Astrocyte (in vitro differentiated cells and primary cell): ENCODE measurements at places on chromosomes 7 and 10.

GRCh38 chr10:77593771-77594470 is 43.7 kb downstream of the KCNMA1 start:
- no peak for DNase-seq
- no peaks in the 10 kb centered on the region for H3K36me3 ChIP-seq
- peak overlapping the region; percentile 77 for H3K27ac ChIP-seq
- no peak overlapping the region for H3K4me3 ChIP-seq

DNA sequence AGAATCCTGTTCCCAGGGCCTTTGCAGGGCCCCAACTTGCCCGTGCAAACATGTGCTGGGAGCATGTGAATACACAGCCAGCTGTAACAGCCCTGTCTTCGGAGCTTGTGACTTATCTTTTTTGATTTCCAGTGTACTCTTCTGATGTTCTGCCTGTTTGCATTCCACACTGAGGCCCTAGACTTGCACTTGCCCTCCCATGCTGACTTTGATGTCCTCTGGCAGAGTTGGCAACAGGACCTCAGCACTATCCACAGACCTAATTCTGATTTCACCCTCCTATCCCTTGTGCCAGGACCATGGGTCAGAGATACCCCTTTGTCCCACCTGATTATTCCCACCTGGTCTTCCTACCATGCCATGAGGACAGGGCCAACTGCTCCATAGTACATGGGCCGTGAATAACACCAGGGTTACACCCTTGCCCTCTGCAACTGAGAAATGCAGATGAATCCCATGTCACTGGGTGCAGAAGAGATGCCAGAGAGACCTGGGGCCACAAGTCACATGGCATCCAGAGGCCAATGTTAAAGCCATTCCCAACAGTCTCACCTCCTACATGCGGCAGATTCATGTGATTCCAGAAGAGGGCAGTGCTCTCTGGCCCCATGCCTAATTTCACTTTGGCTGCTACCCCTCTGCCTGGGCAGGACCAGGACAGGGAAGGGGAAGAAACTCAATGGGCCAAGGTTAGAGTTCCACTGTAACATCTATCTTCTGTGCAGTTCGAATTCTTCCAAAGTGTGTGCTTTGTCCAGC is 43.0 kb downstream of the SCRN1 start:
- peaks cover 52% of the 10 kb centered on the region for H3K36me3 ChIP-seq
- DNase-seq = peak; percentile 10
- H3K4me3 ChIP-seq = no peak overlapping the region
- H3K27me3 ChIP-seq = no peaks in the 10 kb centered on the region
- H3K4me1 ChIP-seq = no peaks in the 10 kb centered on the region

DNA sequence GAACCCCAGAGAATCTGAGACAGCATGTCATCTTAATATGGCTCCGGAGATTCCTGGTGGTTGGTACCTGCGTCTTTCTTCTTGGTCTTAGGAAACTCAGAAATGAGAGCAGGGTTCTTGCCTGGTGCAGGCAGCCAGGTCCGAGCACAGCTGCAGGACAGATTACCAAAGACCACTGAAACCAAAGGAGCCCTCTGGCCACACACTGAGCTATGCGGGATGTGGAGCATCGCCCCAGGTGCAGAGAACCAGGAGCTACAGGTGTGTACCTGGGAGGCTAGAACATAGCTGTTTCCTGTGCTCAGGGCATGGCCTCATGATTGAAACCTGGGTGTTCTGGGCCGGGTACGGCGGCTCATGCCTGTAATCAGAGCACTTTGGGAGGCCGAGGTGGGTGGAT is 635.4 kb downstream of the CALN1 start:
- no peak for DNase-seq
- H3K27me3 ChIP-seq = no peaks in the 10 kb centered on the region
- no peak overlapping the region for H3K4me3 ChIP-seq

DNA sequence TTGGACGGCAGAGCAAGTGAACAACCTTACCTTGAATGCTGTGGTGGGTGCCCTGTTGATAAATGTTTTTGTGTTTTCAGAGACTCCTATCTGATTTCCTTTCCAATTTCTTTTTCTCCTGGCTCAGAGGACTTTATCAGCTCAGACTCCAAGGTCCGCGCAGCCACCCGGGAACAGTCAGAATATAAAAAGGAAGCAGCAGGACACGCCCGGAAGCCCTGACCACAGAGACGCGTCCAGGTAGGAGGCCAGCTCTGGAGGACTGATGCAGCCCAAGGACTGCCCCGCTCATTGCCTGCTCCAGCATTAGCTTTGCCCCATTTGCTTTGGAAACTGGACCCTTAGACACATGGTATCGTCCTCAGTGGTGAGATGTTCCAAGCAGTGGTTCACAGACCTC is 61.3 kb downstream of the TACC2 start:
- no peaks in the 10 kb centered on the region for H3K36me3 ChIP-seq
- no peak for DNase-seq
- H3K4me3 ChIP-seq = no peak overlapping the region
- H3K4me1 ChIP-seq = no peaks in the 10 kb centered on the region

GRCh38 chr10:132487241-132488135 is 50.1 kb upstream of the INPP5A start:
- H3K4me3 ChIP-seq = no peak overlapping the region
- peaks cover 11% of the 10 kb centered on the region for H3K4me1 ChIP-seq
- no peaks in the 10 kb centered on the region for H3K36me3 ChIP-seq
- H3K27ac ChIP-seq = no peak overlapping the region

DNA sequence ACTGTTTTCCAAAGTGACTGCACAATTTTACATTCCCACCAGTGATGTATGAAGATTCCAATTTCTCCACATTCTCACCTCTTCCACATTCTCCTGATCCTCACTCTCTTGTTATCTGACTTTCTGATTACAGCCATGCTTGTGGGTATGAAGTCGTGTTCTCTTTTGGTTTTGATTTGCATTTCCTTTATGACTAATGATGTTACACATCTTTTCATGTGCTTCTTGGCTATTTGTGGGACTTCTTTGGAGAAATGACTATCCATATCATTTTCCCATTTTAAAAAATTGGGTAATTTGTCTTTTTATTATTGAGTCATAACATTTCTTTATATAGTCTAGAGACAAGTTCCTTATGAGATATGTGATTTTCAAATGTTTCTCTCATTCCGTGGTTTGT is 10.5 kb upstream of the GIMAP8 start:
- peak overlapping the region; percentile 6 for H3K27ac ChIP-seq
- peak; percentile 72 for DNase-seq
- H3K36me3 ChIP-seq = no peaks in the 10 kb centered on the region
- no peak overlapping the region for H3K4me3 ChIP-seq
- no peaks in the 10 kb centered on the region for H3K27me3 ChIP-seq

DNA sequence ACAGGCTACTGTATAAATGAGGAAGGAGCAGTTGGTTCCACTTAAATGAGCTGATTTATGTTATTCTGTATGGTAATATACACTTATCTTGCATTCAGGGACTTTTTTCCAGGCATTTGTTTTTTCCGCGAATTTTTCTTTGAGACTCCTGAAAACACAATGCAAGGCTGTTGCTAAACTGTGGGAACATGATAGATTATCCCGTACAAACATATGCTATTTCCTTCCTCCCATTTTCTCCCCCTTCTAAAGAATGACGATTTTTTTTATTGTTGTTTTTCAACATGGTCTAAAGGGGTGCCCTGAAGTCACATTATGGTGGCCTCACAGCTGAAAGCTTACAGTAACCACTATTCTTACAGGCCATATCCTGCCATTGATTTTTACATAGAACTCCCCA is 523.9 kb upstream of the NRP1 start:
- H3K4me3 ChIP-seq = no peak overlapping the region
- no peaks in the 10 kb centered on the region for H3K27me3 ChIP-seq
- DNase-seq = no peak

- no peaks in the 10 kb centered on the region for H3K4me1 ChIP-seq
- DNase-seq = no peak
- no peaks in the 10 kb centered on the region for H3K27me3 ChIP-seq
- H3K27ac ChIP-seq = no peak overlapping the region
These were observed 32.4 kb downstream of the DRGX start for GRCh38 chr10:49363309-49364031.

GRCh38 chr10:23417254-23417653 is 21.6 kb upstream of the OTUD1 start:
- no peaks in the 10 kb centered on the region for H3K4me1 ChIP-seq
- H3K4me3 ChIP-seq = no peak overlapping the region
- no peak for DNase-seq

DNA sequence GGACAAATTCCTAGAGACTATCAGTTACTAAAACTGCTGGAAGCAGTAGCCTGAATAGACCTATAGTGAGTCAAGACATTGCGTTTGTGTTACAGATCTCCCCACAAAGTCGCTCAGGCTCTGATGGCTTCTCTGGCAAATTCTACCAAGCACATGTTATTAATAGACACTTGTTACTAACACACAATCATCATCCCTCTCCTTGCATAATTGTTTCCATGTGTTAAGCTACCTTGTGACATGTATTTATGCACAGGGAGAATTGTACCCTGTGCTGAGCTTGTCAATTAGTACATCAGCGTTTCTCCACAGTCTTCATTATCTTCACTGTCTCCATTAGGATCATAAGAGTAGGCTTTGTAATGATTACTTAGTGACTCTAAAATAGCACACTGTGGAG is 31.2 kb downstream of the DYNC2I1 start:
- peaks cover 4% of the 10 kb centered on the region for H3K36me3 ChIP-seq
- no peaks in the 10 kb centered on the region for H3K27me3 ChIP-seq
- H3K4me3 ChIP-seq = no peak overlapping the region
- H3K27ac ChIP-seq = no peak overlapping the region
- no peak for DNase-seq

- H3K27me3 ChIP-seq = no peaks in the 10 kb centered on the region
- no peak overlapping the region for H3K4me3 ChIP-seq
- H3K4me1 ChIP-seq = peaks cover 18% of the 10 kb centered on the region
- H3K27ac ChIP-seq = peak overlapping the region; percentile 7
- DNase-seq = peak; percentile 94
- H3K36me3 ChIP-seq = peaks cover 18% of the 10 kb centered on the region
These were observed 80.9 kb upstream of the AGBL3 start for GRCh38 chr7:134905375-134905774.

DNA sequence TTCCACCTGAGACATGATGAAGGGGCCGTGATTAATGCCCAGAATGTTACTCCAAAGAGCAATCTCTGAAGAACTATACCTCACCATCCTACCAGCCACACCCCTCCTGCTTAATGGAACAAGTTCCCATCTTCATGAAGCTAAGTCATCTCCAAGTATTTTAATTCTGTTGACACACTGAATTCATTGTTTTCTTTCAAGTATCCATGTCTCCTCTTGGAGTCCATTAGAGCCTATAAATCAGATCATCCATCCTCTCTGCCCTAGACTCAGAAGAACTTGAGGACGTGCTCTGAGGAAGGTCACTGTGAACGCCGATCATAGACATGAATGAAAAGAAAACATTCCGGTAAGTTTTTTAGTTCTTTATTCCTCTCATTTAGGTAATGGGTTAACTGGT is 126.8 kb downstream of the RSU1 start:
- H3K4me3 ChIP-seq = no peak overlapping the region
- no peak for DNase-seq
- no peaks in the 10 kb centered on the region for H3K27me3 ChIP-seq
- H3K4me1 ChIP-seq = no peaks in the 10 kb centered on the region
- H3K27ac ChIP-seq = no peak overlapping the region

DNA sequence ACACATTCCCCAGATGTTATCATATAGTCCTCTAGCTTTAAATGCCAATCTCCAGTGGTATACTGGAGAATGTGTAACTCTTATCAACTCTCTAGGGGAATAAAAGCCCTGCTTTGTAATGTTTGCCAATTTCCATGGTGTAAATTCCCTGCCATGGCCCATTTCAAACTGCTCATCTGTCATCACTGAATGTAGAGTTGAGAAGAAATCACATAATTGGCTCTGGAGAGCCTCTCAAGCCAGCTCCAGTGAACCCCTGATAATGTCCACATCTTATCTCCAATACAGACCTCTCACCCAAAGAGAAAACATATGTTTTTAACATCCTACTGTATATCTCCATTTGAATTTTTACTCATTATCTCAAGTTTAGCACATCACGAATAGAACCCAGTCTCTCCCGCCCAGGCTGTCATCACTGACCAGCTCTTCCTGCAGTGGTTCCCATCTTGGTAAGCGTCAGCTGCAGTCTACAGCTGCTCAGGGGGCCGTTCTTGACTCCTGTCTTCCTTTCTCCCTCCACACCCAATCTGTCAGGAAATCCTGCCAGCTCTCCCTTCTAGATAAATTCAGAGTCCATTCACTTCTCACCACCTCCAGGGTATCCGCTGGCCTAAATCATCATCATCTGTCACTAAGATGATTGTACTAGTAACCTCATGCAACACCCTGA is 332.4 kb downstream of the FRMD4A start:
- H3K27me3 ChIP-seq = no peaks in the 10 kb centered on the region
- H3K36me3 ChIP-seq = no peaks in the 10 kb centered on the region
- DNase-seq = no peak
- no peak overlapping the region for H3K4me3 ChIP-seq

DNA sequence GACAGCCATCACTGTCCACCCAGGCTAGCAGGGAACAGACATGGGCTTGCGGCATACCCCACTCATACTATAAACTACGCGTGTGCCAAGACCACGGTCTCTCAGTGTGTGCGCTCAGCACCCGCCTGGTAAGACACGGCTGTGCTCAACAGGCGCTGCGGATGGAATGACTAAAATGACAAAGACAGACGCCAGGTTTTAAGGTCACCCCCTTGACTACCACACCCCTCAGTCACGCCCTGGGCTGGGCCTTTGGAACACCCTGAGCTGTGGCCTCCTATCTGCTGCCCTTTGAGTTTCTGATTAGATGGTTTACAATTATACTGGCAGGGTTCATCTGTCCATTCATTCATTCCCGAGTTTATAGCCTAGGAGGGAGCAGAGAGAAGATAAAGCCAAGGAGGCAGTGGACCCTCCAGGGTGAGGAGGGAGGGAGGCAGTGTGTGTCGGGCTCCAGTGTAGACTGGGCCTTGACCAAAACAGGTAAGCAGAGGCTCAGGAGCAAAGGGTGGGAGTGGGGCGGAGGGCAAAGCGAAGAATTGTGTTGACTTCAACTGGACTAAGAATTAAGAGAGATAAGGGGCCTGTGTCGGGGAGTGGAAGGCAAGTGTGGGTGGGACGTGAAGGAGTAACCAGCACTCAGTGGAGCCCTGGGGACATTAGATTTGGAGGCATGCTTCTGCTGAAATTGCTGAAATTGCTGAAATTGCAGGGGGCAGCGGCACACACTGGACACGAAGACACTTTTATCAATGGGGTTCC is 35.0 kb downstream of the TNS3 start:
- H3K4me3 ChIP-seq = no peak overlapping the region
- DNase-seq = no peak
- H3K36me3 ChIP-seq = no peaks in the 10 kb centered on the region
- peaks cover 5% of the 10 kb centered on the region for H3K4me1 ChIP-seq
- no peak overlapping the region for H3K27ac ChIP-seq
